Transverse colon (tissue), 4 donors: ENCODE measurements at places on chromosomes 5 and 9. TPM values are rescaled to one million over a fixed set of nuclear protein-coding genes. Genes with fewer than 3 reads are reported as not detected.

SMIM33 gene
- 0.55 TPM for total RNA-seq

PCDHGB6 gene
- total RNA-seq, result 5.9 TPM

CCNI2 gene
- 9.3 TPM for total RNA-seq

ERCC8 gene
- total RNA-seq, result 4.8 TPM

WDR5 gene
- total RNA-seq, result 95.7 TPM

BTNL8 gene
- total RNA-seq, result 60.8 TPM

ZBTB43 gene
- 17.1 TPM for total RNA-seq

IRX4 gene
- total RNA-seq, result not detected

FOXD4L5 gene
- total RNA-seq, result not detected

KIF20A gene
- not detected for total RNA-seq

ELAVL2 gene
- 0.41 TPM for total RNA-seq

PGGT1B gene
- 5.2 TPM for total RNA-seq

EXD3 gene
- total RNA-seq, result 47.6 TPM

DNA sequence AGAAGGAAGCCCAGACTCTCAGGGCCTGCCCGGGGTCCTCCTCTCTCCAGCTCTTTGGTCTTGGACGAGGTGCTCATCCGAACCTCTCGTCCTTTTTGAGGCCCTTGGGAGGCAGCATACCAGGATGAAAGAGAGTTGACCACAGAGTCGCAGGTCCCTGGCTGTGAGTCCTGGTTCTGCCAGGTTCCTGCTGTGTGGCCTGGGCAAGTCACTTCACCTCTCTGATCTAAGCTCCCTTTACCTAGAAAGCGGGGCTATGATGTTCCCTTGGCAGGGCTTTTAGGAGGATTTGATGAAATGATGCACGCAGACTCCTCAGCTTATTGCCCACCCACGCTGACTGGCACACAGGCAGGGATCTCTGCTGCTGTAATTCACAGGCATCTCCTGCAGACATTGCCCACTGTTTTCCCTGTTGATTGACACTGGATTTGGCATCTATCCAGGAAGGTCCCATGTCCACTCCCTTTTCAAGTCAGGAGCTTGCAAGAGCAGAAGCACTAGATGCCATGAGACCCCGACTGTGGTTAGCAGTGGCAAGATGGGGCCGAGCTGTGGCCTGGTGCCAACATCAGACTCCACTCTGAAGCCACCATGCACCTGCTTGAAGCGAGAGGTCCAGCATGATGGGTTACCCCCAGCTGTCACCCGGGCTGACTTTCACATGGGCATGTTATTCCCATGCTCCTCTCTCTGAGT, 71.5 kb downstream of the MACROH2A1 start:
- no peak overlapping the region for H3K27ac ChIP-seq
- peaks cover 6% of the 10 kb centered on the region for H3K36me3 ChIP-seq
- H3K4me1 ChIP-seq, result peaks cover 13% of the 10 kb centered on the region

DNA sequence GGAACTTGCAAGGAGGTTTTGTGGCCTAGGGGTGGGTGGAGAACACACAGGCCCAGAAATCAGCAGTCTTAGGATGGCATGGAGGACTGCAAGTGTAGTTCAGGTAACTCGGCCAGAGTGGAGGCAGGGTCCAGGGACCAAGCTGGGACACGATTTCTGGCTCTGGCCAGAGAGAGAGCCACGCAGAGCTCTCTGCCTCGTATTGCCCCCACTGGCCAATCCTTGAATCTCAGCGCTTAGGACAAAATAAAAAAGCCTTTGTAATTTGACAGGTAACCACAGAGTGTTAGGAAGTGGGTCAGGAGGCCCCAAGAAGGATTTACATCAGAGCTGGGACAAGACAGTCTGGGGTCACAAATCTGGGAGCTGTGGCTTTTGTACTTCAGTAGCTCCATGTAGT, 11.7 kb downstream of the MAP3K1 start:
- H3K4me3 ChIP-seq, result no peak overlapping the region
- no peaks in the 10 kb centered on the region for H3K36me3 ChIP-seq
- no peak overlapping the region for H3K27ac ChIP-seq
- DNase-seq, result no peak
- no peaks in the 10 kb centered on the region for H3K4me1 ChIP-seq
- H3K27me3 ChIP-seq, result no peaks in the 10 kb centered on the region

GRCh38 chr9:84775056-84775643, 105.6 kb downstream of the NTRK2 start:
- no peak for DNase-seq
- no peaks in the 10 kb centered on the region for H3K4me1 ChIP-seq
- H3K4me3 ChIP-seq, result no peak overlapping the region
- H3K27me3 ChIP-seq, result no peaks in the 10 kb centered on the region

- no peaks in the 10 kb centered on the region for H3K36me3 ChIP-seq
- DNase-seq, result no peak
- peaks cover 38% of the 10 kb centered on the region for H3K4me1 ChIP-seq
- H3K4me3 ChIP-seq, result no peak overlapping the region
- H3K27me3 ChIP-seq, result no peaks in the 10 kb centered on the region
- no peak overlapping the region for H3K27ac ChIP-seq
Observed at GRCh38 chr9:104923740-104924139, 4.2 kb downstream of the ABCA1 start.

GRCh38 chr5:142861011-142861410, 90.8 kb downstream of the ARHGAP26 start:
- DNase-seq, result no peak
- H3K4me1 ChIP-seq, result peaks cover 32% of the 10 kb centered on the region
- H3K27me3 ChIP-seq, result no peaks in the 10 kb centered on the region
- H3K4me3 ChIP-seq, result no peak overlapping the region

DNA sequence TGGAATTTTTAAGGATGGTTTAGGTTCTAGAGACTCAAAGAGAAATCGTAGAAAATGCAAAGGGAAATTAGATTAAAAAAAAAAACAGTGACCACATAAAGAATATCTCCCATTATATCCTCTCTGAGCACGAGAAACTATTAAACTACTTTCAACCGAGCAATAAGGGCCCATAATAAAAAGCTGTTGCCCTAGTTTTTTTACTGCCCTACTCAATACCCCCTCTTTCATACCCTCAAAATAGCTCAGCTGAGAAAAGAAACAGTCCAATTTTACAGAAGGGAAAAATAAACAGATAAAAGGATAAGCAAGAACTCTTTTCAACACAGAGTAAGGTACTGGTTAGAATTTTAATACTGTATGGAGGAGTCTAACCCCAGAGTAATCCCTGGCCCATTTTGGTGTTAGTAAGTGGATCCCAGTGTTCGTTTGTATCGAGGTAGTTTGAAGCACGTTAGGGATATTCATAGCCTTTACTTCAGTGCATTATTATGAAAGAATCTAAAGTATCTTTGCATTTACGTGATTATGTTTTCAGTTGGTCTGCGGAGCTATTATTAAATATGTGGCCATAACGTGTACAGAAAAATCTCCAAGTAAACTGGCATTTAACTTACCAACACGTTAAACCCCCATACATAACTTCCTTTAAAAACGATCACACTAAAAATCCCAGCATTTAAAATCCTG, 980 bp upstream of the RHOBTB3 start:
- peaks cover 33% of the 10 kb centered on the region for H3K4me1 ChIP-seq
- H3K36me3 ChIP-seq, result no peaks in the 10 kb centered on the region
- H3K27ac ChIP-seq, result peak overlapping the region; percentile 94
- H3K4me3 ChIP-seq, result peak overlapping the region; percentile 95
- DNase-seq, result no peak

GRCh38 chr9:136512651-136513071, 29.8 kb upstream of the SEC16A start:
- H3K4me1 ChIP-seq, result no peaks in the 10 kb centered on the region
- peak overlapping the region; percentile 30 for H3K27ac ChIP-seq
- DNase-seq, result no peak
- peaks cover 63% of the 10 kb centered on the region for H3K36me3 ChIP-seq
- no peaks in the 10 kb centered on the region for H3K27me3 ChIP-seq
- H3K4me3 ChIP-seq, result no peak overlapping the region

DNA sequence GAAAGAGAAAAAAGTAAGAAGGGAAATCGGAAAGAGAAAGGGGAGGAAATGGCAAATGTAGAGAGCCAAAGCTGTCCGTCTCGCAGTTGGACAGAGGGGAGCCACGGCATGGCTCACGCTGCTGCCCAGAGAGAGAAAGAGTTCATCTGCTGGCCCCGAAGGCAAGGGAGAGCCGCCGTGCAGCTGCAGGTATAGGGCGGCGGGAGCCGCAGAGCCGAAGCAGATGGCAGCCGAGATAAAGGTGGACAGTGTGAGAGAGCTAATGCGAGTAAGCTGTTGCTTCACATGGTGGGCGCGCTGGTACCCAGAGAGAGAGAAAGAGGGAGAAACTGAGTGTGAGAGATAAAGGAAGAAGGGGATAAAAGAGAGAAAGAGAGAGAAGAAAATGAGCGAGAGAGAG, 188.4 kb upstream of the PPP1R26 start:
- no peak for DNase-seq
- no peaks in the 10 kb centered on the region for H3K36me3 ChIP-seq
- no peaks in the 10 kb centered on the region for H3K4me1 ChIP-seq
- no peak overlapping the region for H3K4me3 ChIP-seq
- no peak overlapping the region for H3K27ac ChIP-seq
- peaks cover 11% of the 10 kb centered on the region for H3K27me3 ChIP-seq

- no peak for DNase-seq
- no peak overlapping the region for H3K27ac ChIP-seq
- no peak overlapping the region for H3K4me3 ChIP-seq
- H3K36me3 ChIP-seq, result no peaks in the 10 kb centered on the region
- no peaks in the 10 kb centered on the region for H3K27me3 ChIP-seq
Observed at GRCh38 chr5:77379558-77380061, 112.5 kb downstream of the WDR41 start.

GRCh38 chr9:108417726-108418125, 438.1 kb downstream of the ACTL7B start:
- H3K4me1 ChIP-seq, result no peaks in the 10 kb centered on the region
- no peak for DNase-seq
- H3K4me3 ChIP-seq, result no peak overlapping the region
- H3K27ac ChIP-seq, result no peak overlapping the region
- no peaks in the 10 kb centered on the region for H3K27me3 ChIP-seq

- H3K4me1 ChIP-seq, result no peaks in the 10 kb centered on the region
- no peak for DNase-seq
- no peak overlapping the region for H3K27ac ChIP-seq
- no peak overlapping the region for H3K4me3 ChIP-seq
- H3K36me3 ChIP-seq, result no peaks in the 10 kb centered on the region
- H3K27me3 ChIP-seq, result no peaks in the 10 kb centered on the region
Observed at GRCh38 chr5:65971643-65972042, 45.3 kb downstream of the ERBIN start.

GRCh38 chr5:157556615-157557418, 18.8 kb downstream of the ADAM19 start:
- no peaks in the 10 kb centered on the region for H3K27me3 ChIP-seq
- no peak for DNase-seq
- H3K4me3 ChIP-seq, result no peak overlapping the region

DNA sequence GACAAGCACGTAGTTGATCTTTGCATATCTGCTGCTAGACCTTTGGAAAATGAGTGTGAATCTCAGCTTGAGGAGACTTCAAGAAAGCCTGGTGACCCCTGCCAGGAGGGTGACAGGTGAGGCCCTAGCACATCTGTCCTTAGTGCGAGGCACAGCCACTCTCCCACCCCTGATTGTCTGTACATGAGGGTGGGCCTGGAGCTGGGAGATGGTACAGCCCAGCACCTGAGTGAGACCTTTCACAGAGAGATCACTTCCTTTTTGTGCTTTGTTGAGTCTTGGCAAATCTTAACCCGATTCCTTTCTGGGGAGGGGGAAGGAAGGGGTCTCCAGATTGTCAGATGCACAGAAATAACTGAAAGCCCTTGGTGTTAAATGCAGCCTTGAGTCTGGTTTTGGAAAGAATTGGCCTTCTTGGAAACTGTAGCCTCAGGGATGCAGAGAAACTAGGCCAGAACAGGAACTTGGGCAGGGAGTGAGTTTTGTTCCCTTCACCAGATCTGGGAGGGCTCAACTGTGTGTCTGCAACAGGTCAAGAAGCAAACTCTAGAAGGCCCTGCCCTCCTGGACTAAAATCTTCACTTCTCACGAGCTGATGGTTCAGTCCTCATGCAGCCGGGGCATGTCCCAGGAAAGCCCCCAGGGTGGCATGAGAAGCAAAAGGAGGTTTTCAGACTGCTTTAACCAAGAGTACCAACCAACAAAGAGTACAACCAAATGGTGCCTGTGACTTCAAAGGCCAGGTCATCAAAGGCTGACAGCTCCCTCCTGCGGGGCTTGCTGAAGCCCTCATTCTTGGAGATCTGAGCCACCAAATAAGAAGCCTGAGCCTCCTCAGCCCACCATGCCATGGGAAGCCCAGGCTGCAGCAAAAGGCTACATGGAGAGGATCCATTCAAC, 20.8 kb upstream of the SEMA4D start:
- no peak for DNase-seq
- H3K4me3 ChIP-seq, result no peak overlapping the region
- H3K27me3 ChIP-seq, result no peaks in the 10 kb centered on the region
- H3K27ac ChIP-seq, result no peak overlapping the region

- no peaks in the 10 kb centered on the region for H3K27me3 ChIP-seq
- no peaks in the 10 kb centered on the region for H3K4me1 ChIP-seq
- no peak for DNase-seq
- H3K27ac ChIP-seq, result no peak overlapping the region
- no peak overlapping the region for H3K4me3 ChIP-seq
- no peaks in the 10 kb centered on the region for H3K36me3 ChIP-seq
Observed at GRCh38 chr9:133074111-133074651, 12.4 kb downstream of the CEL start.

DNA sequence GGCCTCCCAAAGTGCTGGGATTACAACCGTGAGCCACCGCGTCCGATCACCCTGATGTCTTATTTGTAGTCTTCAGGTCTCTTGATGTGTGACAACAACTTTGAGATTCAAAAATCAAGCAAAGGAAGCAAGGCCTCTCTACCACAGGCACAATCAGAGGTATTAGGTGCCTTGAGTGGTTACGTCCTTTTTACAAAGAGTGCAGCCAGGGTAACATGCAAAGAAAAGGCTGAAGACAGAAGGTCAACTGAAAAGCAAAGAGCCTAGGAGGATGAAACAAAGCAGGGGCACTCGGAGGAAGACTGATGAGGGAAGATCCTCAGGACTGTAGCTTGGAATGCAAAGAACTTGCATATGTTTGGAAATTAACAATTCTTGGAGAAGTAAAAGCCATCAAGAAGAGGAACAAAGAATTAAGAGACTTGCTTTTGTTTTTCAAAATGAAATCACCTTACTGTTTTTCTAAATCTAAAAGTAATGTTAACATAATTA, 362.1 kb downstream of the EBF1 start:
- no peak overlapping the region for H3K4me3 ChIP-seq
- no peaks in the 10 kb centered on the region for H3K36me3 ChIP-seq
- no peaks in the 10 kb centered on the region for H3K4me1 ChIP-seq
- DNase-seq, result no peak
- H3K27ac ChIP-seq, result no peak overlapping the region

DNA sequence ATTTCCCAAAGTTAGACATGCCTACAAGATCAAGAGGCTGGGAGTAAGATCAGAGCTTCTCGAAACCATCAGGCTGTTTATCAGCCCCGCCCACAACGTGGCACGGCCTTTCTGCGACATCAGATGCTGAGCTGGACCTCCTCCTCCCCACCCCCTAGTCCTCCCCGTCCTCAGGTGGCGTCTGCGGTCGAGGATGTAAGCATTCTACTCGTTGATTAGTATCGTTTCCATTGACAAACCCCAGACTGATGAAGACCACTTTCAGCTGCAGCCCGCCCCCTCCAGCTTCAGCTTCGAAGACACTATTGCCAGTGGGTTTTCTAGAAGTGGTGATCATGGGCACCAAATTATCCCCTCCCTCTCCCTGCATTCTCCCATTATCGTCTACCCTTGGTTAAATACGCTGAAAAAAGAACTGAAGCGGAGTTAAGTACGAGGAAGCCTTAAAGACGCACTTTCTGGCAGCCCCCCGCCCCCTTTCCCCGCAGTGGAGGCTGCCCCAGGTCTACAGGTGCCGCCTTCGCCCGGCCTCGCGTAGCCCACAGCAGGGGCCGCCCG, 1.1 kb downstream of the PPIC start:
- H3K4me3 ChIP-seq, result peak overlapping the region; percentile 72
- peaks cover 14% of the 10 kb centered on the region for H3K4me1 ChIP-seq
- H3K36me3 ChIP-seq, result no peaks in the 10 kb centered on the region
- H3K27ac ChIP-seq, result peak overlapping the region; percentile 92
- peak; percentile 63 for DNase-seq
